ENCODE measurements at places on chromosomes 4 and X. TPM values are rescaled to one million over a fixed set of nuclear protein-coding genes. Genes with fewer than 3 reads are reported as not detected.

Gene S100G
- not detected for total RNA-seq

Gene SULT1B1
- 1.5 TPM for total RNA-seq

Gene GAGE12E
- not detected for total RNA-seq

Gene TNIP2
- total RNA-seq = 36.6 TPM

Gene HTR2C
- total RNA-seq = not detected

Gene ADGRG2
- 0.07 TPM for total RNA-seq
